ENCODE measurements at places on chromosomes 2 and 18. TPM values are rescaled to one million over a fixed set of nuclear protein-coding genes. Genes with fewer than 3 reads are reported as not detected.

GRCh38 chr18:58848685-58849084 lies 16.0 kb upstream of the ZNF532 start:
- no peak overlapping the region for H3K4me3 ChIP-seq
- H3K27ac ChIP-seq = no peak overlapping the region
- H3K36me3 ChIP-seq = no peaks in the 10 kb centered on the region
- no peaks in the 10 kb centered on the region for H3K4me1 ChIP-seq
- DNase-seq = no peak
- no peaks in the 10 kb centered on the region for H3K27me3 ChIP-seq

The UNC80 gene
- 0.40 TPM for polyA plus RNA-seq

DNA sequence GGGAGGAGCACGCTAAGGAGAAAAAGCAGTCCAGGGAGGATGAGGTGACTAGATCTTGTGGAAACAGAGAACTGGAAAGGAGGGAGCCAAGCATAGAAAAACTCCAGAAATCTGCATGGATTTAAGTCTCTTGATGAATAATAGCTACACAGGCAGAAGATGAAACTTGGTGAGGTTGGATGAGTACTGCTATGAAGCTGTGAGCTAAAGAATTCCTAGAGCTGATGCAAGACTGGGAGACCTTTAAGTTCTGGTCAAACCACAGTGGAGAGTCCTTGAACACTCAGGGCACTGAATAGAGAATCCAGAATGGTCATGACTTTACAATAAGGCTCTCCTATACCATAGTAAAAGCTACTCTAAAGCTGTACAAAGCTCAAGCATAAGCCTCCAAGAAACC lies 18.4 kb upstream of the PIEZO2 start:
- DNase-seq = no peak
- H3K4me3 ChIP-seq = no peak overlapping the region
- H3K27ac ChIP-seq = no peak overlapping the region
- H3K4me1 ChIP-seq = no peaks in the 10 kb centered on the region

DNA sequence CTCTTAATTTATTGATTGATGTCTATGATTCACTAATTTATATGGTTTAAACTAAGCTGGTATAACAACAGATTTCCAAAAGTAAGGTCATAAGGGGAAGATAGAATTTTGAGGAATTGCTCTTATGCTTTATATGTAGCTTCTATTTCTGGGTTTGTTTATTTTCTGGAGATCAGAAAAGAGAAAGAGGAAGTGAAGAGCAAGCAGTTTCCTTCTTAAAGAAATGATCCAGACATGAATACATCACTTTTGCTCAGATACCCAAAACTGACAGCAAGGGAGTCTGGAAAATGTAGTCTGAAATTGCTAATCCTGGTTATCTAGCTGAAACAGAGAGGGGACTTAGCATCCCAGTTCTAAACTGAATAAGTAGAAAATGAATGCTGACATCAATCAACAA lies 912.5 kb upstream of the CRIM1 start:
- H3K27ac ChIP-seq = no peak overlapping the region
- H3K4me3 ChIP-seq = no peak overlapping the region
- no peaks in the 10 kb centered on the region for H3K36me3 ChIP-seq
- no peak for DNase-seq
- no peaks in the 10 kb centered on the region for H3K27me3 ChIP-seq

GRCh38 chr2:185108588-185108987 lies 510.3 kb downstream of the ZNF804A start:
- H3K27ac ChIP-seq = no peak overlapping the region
- no peak for DNase-seq
- H3K27me3 ChIP-seq = no peaks in the 10 kb centered on the region
- H3K4me3 ChIP-seq = no peak overlapping the region

The LOXL3 gene
- polyA plus RNA-seq = 2.3 TPM

The FAM237A gene
- not detected for polyA plus RNA-seq

DNA sequence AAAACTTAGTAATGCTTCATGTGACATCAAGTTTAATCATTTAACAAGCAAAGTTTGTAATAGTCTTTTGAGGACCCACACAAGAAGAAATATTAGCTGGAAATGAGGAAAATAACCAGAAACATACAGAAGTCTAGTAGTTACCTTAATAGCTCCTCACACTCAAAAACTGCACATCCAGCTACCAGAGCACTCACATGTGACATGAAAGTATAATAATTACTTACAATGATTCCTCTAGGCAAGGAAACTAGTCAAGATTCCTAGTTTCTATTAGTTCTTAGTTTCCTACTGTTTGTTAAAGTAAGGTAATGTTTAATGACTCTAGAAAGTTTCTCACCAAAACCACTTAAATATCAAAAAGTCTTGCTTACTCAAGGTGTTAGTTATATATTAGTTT lies 335.8 kb downstream of the RAD51AP2 start:
- H3K27me3 ChIP-seq = no peaks in the 10 kb centered on the region
- no peaks in the 10 kb centered on the region for H3K4me1 ChIP-seq
- H3K27ac ChIP-seq = no peak overlapping the region
